ENCODE measurements at places on chromosomes 3 and 15.

GRCh38 chr15:33395846-33396245 lies 85.1 kb downstream of the RYR3 start:
- no peak for DNase-seq

GRCh38 chr3:186451371-186451770 lies 89.3 kb upstream of the DGKG start:
- DNase-seq, result no peak

- no peak for DNase-seq
These were observed 32.2 kb upstream of the COLQ start for GRCh38 chr3:15553749-15554148.

DNA sequence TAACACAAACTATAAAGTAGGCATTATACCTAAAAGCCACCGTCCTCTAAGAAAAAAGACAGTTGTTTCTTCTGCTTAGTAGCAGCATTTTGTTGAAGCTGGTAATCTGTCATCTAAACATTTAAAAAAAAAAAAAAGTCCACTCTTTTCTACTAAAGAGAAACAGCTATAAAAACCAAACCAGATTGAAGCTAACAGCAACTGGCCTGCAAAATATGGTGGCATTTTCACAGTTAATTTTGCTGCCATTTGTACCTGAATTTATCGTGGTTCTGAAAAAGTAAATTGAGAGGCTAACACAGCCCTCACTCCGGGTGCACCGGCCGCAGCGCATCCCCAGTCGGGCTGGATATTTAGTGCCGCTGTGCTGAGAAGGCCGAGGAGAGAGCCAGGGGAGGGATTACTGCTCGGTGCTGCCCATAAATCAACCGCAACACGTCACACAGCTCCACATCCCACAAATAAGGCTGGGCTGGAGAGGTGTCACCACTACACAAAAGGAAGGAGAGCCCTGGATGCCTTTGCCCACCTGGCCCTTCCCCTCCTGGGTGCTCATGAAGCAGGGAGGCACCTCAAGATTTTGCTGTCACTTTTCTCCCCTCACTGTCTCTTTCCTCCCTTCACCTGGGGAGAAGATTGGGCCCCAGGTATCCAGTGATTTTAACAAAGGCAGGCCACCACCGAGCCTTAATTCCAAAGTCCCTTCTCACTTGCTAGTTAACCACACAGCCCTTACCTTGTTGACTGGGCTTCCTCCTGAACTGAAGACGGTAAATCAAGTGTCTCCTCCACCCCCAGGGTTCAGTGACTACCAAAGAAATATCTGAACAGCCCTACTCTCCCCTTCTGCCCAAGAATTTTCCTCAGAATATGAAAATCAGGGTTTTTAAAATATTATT lies 44.4 kb downstream of the MECOM start:
- DNase-seq, result peak; percentile 12

- no peak for DNase-seq
These were observed 1.9 kb downstream of the PIGZ start for GRCh38 chr3:196966526-196967401.

DNA sequence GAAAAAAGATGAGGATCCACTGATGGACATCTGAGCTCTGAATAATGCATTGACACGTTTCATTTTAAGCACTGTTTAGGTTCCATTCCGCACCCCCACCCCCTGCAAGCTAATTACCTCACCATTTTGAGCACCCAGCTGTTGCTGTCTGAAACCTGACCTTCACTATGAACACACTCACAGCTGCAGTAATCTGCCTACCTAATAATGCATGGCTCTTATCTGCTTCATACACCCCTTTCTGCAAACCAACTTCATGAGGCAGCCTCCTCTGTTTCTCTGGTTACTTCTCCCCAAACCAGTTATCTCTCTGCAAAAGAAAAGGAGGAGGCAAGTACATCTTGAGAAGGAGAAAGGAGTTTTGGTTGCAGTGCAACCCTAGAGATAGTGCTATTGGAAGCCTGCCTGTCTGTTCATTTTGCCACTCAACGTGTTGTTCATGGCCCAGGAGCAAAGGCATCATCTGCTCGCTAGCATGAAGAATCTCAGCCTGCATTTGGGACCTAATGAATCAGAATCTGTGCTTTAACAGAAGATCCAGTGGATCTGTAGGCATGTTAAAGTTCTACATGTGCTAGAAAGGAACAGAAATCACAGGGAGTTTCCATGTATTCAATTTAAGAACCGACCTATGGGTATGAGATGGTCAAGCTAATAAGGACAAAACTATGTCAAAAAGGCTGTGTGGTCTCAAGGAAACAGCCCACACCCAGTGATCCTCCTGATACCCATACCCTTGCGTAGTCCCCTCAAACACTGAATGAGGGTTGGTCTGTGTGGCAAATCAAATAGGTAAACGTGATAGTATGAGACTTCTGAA lies 87.2 kb downstream of the MB21D2 start:
- DNase-seq, result no peak

GRCh38 chr15:66779331-66780009 lies 77.4 kb downstream of the SMAD6 start:
- DNase-seq, result peak; percentile 10

DNA sequence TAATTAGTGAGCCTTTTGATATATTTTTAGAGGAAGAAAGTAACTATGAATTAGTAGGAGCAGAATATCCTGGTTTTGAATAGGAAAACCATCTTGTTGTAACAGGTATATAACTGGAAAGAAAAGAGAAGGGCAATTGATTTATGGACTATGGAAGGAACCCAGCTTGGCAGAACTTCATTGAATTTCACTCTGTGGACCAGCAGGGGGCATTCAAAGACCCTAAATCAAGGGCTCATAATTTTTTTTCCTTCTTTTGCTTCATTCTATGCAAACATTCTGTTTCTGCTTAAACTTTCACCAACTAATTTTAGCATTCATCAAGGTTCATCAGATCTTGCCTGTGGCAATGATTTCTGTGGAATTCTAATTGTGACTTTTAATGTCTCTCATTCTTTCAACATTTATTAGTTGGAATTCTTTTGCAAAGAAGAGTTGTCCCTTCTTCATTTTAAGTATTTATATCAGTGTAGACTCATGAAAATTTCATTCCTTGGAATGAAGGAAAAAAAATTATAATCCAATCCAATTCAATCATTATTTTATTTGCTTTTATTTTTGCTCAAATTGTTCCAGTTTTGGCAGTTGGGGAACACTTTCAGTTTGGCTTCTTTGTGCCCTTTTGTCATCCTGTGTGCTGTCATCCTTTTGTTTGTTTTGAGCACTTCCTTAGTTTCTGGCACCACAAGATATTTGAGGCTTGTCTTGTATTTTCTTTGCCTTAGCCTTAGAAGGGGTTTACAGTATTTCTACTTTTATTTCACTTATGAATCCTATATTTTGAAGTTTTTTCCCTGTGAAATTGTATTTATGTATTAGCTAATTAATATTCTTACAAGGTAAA lies 30.4 kb downstream of the NXPE3 start:
- DNase-seq, result peak; percentile 41

DNA sequence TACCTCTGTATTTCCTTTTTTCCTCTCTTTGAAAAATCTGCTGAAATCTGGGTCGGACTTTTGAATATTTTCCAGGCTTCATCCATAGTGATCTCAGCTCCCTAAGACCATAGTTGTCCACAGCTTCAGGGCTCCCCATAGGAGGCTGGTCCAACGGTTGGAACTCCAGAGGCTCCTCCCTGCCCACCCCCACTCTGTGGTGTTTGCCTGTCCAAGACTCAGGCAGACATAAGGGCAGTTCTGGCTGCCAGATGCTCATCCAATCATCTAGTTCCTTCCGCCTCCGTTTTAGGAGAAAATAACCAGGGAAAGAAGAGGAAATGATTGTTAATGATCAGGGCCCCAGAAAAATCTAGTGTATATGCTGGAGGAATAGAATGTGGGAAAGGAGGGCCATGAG lies 27.9 kb upstream of the PRTG start:
- DNase-seq, result no peak

GRCh38 chr3:172836390-172836997 lies 86.0 kb downstream of the ECT2 start:
- peak; percentile 71 for DNase-seq

DNA sequence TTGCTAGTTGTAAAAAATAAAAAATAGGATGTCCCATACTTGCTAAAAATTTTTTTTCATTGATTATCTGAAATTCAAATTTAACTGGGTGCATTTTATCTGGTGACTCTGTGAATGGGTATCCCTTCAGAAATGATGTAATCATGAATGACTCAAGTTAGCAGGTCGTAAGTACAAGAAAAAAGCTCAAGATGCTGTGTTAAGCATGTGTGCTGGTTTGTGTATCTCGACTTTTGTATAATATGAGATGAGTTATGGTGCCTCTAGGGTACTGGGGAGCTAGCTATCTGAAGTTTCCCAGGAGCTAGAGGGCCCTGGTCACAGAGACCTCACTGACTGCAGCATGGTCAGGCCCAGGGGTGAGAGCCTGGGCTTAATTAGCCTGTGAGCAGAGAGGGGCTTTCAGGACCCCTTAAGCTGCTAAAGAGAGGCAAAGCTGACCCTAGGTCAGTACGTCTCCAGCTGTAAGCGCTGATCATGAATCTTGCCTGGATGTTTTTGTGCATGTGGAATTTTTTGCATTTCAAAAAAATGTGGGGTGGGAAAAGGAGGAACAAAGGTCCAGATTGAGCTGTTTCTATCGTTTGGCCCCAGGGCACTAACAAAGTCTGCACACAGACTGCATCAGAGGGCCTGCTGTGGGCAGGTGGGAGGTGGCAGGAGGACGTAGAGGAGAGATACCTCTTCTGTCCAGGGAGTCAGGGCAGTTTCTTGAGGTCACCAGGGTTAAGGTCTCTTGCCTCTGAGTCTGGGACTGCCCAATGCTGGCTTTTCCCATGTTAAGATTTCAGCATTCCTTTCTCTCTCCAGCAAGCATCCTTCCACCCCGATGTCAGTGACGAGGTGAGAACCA lies 233.2 kb upstream of the TPM1 start:
- DNase-seq, result no peak

DNA sequence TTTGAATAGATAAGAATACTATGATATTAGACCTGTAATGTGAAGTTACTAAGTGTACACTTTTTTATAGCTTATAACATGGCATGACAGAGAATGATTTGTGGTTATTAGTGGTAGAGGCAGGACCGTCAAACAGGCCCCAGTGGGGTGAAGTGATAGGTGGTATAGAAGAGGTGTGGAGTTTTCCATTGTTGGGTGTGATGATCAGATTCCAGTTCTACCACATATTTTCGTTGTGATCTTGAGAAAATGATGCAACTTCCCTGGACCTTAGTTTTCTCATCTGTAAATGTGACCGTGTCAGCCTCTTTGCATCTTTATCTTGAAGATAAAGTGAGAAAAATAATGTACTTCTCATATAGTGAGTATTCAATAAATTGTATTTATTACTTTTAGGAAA lies 30.3 kb upstream of the UTS2B start:
- DNase-seq, result no peak

Data from NCI-H526 (cell line).